Kidney capillary endothelial cell (primary cell): ENCODE measurements at places on chromosomes 13 and 19.

DNA sequence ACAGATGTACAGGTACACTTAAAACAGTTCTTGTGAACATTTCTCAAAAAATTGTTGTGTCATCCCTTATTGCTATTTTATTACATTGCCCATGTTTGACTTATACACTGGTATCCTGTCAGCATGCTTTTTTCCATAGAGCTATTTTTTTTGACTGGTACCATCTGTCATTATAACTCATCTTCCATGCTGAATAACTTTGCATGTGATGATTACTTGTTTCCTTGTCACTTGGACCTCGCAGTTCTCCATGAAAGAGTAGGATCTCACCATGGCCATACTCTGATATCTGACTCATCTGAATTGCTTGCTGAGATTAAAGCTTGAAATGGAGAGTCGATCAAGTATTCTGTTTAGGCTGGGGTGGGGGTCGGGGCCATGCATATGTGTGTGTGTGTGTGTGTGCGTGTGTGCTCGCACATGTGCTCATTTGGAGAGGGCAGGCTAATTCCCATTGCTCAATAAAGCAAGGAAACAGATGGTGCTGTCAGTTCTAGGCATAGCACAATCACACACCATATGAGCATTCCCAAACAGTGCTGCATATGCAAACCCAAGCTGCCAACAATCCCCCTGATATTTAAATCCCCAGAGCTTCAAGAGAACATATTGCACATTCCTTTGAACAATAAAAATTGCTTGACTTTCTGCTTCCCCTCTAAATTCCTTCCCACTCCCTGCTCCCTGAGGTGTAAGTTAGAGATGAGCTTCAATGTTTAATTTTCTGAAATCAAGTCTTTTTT is 62.9 kb downstream of the NHLRC3 start:
- DNase-seq: no peak

- DNase-seq: no peak
These were observed 57.4 kb upstream of the ZNF536 start for GRCh38 chr19:30314805-30315155.

DNA sequence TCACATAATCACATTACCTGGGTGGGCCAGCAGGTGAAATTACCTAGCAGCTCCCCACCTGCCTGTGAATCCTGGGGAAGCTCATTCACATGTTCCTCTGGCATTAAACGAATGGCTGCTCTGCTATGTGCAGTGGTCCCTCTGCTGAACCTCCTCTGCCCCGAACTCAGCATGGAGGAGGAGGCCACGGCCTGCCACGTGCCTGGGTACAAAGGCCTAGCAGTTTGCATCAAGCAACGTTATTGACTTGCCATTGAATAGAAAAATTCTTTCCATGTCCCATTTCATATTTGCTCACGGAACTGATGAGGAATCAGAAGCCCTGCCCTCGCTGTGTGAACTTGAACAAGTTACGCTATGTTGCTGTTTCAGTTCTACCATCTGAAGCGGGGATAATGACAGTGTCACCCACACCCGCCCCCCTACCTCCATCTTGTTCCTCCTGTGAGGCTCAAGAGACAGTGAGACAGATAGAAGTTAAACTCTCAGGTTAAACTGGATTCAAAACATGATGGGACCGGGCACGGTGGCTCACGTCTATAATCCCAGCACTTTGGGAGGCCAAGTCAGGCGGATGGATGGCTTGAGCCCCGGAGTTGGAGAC is 25.3 kb downstream of the SLC7A1 start:
- DNase-seq: no peak

GRCh38 chr13:45787346-45787745 is 64.2 kb downstream of the SIAH3 start:
- no peak for DNase-seq

DNA sequence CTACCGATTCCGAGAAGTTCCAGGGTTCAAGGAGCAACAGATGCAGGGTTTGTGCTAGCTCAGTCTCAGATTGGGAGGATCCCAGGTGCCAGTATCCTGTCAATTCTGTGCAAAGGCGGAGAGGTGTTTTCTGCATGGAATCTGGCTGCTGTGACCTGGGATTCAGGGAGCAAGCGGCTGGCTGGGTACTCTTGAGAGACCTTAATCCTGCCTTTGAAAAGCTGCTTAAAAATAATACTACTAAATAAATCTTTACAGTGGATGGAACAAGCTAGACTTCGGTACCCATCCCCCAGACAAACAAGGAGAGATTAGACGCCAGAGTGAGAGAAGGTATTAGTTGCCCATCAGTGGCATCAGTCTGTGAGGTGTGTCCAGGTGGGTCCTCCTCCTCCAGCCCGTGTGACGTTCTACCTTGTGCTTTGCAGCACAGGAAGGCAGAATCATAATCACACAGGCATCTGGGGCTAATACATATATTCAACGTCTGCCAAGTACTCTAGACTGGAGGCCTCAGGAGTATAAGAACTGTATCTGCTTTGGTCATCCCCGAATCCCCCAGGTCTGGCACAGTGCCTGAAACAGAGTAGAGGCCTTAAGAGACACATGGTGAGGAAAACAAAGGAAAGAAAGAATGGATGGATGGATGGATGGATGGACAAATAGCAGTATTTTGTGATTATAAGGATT is 230.6 kb downstream of the ZNF536 start:
- DNase-seq: no peak

- no peak for DNase-seq
These were observed at the start of gene KEAP1 for GRCh38 chr19:10503002-10503789. TSS of gene KEAP1 (minus strand) at chr19:10503356. CDS start at chr19:10500033, 3,323 bp downstream.

DNA sequence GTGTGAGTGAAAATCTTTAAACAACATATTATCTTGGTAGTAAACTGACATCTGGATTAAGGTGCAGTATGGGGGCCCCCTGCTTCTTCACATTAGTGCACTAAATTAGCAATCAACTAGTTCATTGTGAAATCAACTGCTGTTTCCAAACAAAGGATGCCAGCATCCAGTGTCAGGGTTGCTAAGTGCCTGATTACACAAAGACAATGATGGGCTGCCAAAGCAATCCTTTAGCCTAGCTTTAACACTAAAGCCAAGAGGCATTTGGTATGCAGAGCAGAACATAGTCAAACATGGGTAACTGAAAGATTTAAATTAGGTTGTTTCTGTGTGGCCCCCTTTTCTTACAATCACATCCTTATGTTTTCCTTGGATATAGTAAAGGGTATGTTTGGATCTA is 543.1 kb upstream of the SLITRK5 start:
- DNase-seq: no peak

DNA sequence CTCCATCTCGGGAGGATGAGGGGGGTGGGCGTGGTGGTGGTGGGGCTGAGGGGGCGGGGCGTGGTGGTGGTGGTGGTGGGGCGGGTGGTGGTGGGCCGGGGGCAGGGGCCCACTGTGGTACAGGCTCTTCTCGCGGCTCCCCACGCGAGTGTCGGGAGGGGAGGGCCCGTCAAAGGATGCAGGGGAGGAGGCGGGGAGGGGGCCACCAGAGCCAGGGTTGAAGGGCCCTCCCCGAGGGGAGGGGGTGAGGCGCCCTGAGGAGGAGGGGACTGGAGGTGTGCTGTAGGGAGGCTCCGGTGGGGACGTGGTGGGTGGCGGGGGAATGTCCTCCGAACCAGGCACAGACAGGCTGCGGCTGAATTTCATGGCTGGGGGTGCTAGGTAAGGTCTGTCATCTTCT is 19.6 kb downstream of the C19orf81 start:
- no peak for DNase-seq

DNA sequence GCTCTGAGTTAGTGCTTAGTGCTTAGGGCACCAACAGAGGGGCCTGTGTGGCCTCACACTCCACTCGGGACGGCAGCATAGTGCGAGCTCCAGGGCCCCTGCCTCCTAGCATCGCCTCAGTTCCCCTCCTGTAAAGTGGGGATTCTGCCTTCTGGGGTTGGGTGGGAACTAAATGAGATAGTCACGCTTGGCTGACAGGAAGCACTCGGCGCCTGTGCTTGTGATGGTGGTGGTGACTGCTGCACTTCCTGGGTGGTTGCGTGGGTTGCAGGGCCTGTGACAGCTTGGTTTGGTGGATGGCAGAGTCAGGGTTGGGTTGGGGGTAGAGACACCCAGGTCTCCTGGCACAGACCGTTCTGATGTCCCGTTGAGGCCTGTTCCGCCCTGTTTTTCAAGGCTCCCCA is 7.7 kb downstream of the PLEKHF1 start:
- DNase-seq: no peak

DNA sequence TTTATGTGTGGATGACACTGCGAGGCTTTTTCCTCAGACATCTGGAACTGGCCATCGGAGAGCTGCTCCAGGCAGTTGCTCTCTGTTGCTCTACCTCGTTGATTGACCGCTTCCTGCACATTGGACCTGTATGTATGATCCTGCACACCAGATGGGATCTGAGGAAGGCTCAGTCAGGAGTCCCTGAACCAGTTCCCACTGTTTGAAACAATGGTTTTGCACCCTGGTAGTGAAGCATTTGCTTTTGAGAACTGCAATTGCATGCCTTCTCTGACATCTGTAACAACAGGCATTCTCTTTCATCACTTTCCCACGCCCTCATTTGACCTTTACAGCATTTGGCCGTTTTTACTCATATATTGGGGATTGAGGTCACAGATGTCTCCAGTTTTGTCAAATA is 61.1 kb upstream of the NPAS1 start:
- no peak for DNase-seq

- no peak for DNase-seq
These were observed 64.3 kb downstream of the LRCH1 start for GRCh38 chr13:46617229-46617721.

DNA sequence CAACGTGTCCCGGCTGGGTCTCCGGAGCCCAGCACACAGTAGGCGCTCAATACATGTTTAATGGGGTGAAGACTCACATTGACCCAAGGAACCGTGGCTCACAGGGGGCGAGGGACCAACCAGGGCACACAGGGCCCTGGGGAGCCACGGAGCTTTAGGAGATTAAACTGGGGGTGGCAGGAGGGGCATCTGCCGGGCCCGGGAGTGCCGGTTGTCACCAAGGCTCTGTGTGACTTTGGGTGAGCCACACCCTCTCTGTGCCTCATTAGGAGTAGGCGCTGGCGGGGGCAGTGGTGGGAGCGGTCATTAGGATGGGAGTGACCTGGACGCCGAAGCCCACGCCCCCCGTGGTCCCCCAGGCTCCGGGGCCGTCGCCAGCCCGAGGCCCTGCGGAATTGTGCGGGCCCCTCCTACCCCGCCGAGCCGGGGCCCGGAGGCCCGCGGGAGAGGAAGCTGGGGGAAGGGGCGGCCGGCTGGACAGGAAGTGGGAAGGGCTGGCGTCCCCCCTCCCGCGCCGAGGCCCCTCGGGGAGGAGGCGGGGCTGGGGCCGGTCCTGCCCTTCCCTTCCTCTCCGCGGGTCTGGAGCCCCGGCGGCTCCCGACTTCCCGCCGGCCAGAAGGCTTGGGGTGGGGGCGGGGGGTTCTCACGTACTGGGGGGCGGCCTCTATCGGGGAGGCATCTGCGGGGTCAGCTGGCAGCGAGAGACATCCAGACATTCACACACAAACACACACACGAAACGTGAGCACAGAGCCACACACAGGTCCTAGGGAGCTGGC is 1.8 kb upstream of the SSBP4 start:
- peak; percentile 82 for DNase-seq

- DNase-seq: no peak
These were observed 25.9 kb downstream of the MPND start for GRCh38 chr19:4369109-4369887.

GRCh38 chr13:89899302-89900103 is 1448.0 kb upstream of the MIR17HG start:
- no peak for DNase-seq

DNA sequence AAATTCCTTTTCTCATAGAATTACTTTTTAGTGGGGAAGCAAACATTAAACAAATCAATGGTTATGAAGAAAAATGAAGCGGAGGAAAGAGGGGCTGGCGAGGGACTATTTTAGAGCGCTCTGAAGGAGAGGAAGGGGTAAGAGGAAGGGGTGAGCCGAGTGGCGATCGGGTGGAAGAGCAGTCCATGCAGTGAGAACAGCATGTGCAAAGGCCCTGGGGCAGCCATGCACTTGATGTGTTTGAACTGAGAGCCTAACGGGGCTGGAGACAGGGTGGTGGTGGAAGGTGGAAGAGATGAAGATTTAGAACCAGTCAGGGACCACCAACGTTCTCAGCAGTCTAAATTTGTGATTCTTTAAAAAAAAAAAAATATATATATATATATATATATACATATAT is 14.4 kb upstream of the NOP53 start:
- DNase-seq: no peak

- peak; percentile 70 for DNase-seq
These were observed 3.8 kb downstream of the PDE4A start for GRCh38 chr19:10424011-10424637.

GRCh38 chr19:38502410-38503076 is 69.1 kb downstream of the RYR1 start:
- no peak for DNase-seq

DNA sequence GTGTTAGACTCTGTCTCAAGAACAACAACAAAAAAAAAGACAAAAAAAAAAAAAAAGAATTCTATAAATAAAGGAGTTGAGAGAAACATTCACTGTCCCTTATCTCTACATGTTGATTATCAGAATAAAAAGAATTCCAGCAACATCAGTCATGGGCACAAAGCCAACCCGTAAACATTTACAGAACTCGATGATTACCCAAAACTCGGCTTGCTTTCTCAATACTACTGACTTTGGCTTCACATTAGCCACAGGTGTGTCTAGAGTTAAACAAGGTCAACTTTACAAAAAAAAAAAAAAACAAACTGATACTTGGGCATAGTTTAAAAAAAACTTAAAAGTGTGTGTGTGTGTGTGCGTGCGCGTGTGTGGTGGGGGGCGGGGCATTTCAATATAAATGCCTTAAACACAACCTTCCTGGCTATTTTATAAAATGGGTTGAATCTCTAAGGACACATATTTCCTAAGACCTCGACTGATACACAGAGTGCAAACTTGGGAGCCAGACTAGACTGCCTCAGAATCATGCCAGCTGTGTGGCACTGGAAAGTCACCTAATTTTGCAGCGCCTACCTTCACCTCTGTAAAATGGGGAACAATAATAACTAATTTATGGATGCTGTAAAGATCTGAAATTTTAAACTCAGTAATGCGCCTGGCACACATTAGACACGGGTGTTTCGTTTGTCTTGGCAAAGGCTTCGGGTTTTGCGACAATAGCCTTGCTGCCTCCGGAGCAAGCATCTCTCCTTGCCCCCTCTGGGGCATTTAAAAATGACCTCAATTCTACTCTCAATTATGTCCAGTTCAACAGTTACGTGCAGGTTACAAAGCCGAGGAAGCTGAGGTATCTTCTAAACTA is 922 bp downstream of the EBPL start:
- DNase-seq: peak; percentile 44

- DNase-seq: no peak
These were observed 48.9 kb upstream of the CLDN10 start for GRCh38 chr13:95503662-95504061.

DNA sequence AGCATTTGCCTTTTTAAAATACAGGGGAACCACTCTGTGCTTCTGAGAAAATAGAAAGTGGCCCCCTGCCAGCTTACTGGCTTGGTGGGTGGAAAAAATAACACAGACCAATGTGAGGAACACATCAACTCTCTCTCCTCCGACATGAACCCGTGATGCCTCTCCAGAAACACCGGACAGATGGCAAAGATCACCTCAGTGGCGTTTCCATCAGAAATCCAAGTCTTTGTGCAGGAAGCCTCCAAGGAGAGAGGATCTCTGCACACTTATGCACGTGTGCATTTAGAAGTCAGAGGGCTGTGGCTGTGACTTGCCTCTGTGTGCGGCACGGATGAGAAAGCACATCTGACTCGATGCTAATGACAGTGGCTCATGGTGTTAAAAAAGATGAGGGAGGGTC is 112.3 kb upstream of the KLF12 start:
- DNase-seq: no peak
